NCI-H1092 (cell line): ENCODE measurements at places on chromosomes 16 and 17.

DNA sequence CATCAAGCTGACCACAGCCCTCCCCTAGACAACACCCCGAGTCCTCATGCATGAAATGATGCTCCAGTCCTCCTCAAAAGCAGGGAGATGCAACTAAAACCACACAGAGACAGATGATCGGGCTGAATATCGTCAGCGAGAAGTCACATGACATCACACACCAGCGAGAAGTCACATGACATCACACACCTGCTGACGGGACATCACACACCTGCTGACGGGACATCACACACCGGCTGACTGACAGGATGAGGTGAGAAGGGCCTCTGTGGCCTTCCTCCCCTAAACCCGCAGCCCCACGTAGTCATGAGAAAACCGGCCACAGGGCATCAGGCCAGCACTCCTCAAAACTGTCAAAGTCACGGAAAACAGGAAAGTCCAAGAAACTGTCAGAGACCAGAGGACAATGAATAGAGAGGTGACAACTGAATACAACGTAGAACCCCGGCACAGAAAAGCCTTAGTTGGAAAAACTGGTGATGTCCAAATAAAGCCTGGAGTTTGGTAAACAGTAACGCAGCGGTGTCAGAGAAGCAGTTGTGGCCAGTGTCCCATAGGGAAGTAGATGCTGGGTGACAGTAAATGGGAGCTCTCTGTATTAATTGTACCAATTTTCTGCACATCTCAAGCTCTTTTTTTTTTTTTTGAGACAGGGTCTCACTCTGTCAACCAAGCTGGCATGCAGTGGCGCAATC, 14.3 kb downstream of the LITAF start:
- no peak for DNase-seq

- no peak for DNase-seq
These were observed 5.9 kb upstream of the C16orf95 start for GRCh38 chr16:87322833-87323726.

- DNase-seq, result no peak
These were observed 5.8 kb downstream of the CDIPT start for GRCh38 chr16:29857133-29857760.

GRCh38 chr17:63039342-63039741, 73.3 kb downstream of the TANC2 start:
- no peak for DNase-seq

DNA sequence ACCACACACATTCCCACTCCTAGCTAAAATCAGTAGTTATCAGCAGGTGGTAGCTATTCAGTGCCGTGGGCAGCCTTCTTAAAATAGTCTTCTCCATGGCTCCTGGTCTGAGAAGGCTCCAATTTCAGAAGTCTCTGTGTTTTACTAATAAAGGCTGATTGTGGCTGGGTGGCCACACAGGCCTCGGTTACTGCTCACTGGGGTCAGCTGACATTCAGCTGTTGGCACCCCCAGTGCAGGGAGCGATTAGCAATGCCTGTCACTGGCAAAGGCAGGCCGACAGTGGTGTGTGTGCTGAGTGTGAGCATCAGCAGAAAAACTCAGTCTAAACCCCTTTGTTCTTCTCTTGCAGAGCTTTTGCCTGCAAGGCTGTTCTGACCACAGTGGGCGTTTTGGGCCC, 16.6 kb upstream of the DBNDD1 start:
- no peak for DNase-seq

GRCh38 chr16:60200161-60200560, 1466.0 kb upstream of the GOT2 start:
- no peak for DNase-seq

- DNase-seq, result no peak
These were observed 3.7 kb upstream of the BANP start for GRCh38 chr16:87947356-87948118.

- DNase-seq, result no peak
These were observed 7.9 kb downstream of the CMTM3 start for GRCh38 chr16:66612422-66612821.

DNA sequence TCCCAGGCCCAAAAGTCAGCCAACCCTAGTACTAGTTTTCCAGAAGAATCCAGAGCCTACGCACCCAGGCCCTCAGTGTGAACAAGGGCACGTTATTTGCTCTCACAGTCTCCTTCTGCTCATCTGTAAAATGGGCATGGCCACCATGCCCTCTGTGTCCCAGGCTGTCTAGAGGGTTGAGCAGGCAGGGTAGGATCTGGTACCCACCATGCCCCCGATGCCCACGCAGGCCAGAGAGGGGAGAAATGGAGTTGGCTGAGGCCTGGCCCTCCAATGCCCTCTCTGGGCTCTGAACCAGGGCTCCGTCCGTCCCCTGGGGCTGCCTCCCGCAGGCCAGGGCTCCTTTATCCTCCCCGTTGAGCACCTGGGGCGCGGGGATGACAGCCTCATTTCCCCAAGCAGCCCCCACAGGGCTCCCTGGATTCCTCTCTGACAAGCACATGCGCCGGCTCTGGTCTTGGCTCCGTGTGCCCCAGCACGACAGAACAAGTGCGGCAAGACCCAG, 9.1 kb upstream of the BAHCC1 start:
- DNase-seq, result no peak

GRCh38 chr17:42016411-42016831, 818 bp downstream of the DNAJC7 start:
- DNase-seq, result no peak

DNA sequence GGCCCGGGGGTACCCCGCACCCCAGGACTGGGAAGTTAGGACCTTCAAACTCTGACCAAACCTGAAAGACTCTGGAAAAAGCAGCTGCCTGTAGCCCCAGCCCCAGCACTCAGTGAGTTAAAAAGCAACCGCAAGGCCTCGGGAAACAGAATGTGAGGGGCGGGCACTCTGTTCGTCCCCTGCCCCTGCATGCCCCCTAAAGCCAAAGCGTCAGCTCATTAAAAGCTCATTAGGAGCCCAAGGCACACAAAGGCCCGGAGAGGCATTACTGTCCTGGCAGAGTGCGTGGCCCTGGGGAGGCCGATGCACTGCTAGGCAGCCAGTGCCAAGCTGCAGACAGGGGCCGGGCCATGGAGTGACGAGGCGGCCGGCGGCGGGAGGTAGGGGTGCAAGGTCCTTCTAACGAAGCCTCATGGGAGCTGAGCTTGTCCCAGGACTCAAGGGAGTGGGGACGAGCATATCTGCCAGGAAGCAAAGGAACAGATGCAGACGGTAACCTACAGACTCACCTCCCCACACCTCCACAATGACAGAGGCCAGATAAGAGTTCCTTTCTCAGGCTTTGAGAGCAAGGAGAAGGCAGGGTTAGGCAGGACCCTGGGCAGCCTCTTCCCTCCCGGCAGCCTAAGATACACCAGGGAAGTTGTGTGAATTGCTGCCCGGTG, 116.8 kb downstream of the ENGASE start:
- no peak for DNase-seq

GRCh38 chr17:36657390-36657762, 56.0 kb downstream of the MRM1 start:
- DNase-seq, result no peak

- no peak for DNase-seq
These were observed 8.5 kb downstream of the ITGA3 start for GRCh38 chr17:50064253-50065001.

- no peak for DNase-seq
These were observed 21.6 kb upstream of the ADCY7 start for GRCh38 chr16:50244504-50245416.

DNA sequence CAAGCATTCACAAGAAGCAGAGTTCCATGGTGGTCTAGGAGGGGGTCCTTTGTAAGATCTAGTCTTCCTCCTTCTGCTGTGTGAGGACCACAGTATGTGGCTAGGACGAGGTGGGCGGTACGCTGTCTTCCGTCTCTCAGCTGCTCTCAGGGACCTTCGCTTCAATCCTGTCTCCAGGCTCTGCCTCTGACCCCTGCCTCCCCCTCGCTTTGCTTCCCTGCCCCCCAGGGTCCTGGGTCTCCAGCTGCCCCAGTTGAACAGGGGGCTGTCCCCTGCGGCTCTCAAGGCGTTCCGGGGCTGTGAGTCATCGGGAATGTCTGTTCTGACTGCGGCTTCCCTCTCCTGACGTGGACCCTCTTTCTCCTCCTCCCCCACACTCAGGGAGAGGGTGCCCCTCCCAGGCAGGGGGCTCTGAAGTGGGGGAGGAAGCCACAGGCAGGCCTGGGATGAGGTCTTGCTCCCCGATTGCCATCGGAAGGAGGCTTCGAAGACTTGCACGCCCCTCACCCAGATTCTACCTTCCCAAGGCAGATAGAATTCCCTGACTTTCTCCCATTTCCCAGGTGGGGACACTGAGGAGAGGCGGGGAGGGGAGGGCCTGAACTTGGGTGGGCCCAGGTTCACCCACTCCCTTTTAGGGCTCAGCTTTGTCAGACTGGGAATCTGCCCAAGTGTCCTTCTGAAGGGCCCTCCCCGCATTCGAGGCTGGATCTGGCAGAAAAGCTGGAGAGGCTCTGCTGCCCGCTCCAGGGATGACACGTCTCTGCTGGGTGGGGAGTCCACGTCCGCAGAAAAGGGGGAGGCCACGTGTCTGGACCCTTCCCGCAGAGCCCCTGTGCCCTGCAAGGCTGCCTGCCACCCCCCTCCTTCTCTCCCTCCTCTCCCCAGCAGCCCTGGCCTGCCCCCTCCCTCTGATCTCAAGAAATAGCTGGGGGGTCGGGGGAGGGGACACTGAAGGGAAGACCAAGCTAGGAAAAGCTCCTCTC, 9.1 kb upstream of the COL1A1 start:
- no peak for DNase-seq

GRCh38 chr16:87216148-87216840, 100.9 kb downstream of the C16orf95 start:
- DNase-seq, result no peak

DNA sequence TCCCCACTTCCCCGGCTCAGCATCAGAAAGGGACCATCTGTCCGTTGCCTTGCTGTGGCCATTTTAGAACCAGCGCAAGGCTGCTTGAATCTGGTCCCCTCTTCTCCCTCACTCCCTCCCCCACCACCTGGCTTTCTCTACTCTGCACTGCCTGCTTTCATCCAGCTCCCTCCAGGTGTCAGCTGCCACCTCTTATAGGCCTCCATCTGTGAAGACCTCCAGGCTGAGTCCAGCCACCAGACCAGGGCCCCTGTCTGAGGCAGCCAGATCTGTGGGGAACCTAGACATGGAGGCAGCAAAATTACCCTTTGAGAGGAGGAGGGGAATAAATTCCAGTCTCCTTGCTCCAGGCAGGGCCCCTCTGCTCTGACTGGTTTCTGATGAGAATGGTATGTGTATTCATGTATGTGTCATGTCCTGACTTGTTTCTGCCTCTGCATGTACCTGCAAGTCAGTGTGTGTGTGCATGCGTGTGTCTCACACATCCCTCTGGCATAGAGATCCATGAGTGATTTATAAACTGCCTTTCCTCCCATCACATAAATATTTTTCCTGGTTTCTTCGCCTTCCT, 21.1 kb downstream of the MINK1 start:
- DNase-seq, result no peak

- DNase-seq, result no peak
These were observed 35.9 kb downstream of the CBFA2T3 start for GRCh38 chr16:88940862-88941817.

GRCh38 chr16:11094075-11094856, 149.9 kb downstream of the CLEC16A start:
- no peak for DNase-seq

DNA sequence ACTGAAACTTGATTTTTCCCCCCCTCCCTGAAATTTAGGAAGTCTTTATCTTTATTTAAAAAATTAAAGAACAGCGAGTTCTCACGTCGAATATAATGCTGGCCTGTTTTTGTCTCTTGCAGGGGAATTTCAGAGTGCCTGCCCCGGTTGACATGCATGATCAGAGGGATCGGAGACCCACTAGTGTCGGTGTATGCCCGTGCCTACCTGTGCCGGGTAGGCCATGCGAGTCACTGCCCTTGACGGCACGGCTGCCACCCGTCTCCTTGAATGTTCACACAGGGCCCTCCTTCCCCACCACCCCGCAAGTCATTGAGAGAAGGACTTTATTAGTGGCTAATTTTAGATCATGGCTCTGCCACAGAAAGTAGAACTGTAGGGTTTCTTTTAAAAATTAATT, 54.7 kb downstream of the VPS35L start:
- no peak for DNase-seq

DNA sequence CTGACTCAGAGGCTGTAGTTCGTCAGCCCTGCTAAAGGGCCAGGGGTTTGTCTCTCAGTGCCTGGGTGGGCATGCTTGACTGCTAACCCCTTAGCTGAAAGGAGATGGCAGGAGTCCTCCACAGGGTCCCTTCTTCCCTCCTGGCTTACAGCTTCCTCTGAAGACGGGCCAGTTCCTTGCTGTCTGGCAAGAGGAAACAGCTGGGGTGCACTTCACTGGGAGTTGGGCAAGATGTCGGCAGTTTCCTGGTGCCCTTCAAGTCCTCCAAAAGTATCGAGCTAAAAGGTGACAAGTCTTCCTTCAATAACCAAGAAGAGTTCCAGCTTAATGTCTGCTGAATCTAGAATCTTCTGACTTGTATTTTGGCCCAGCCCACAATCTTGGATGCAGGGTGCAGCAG, 23.4 kb downstream of the NUP85 start:
- DNase-seq, result no peak

- no peak for DNase-seq
These were observed 16.4 kb downstream of the LYRM1 start for GRCh38 chr16:20916942-20917341.

- DNase-seq, result peak; percentile 62
These were observed 17.8 kb upstream of the RPL38 start for GRCh38 chr17:74185571-74186185.

- DNase-seq, result no peak
These were observed 113.2 kb downstream of the CDYL2 start for GRCh38 chr16:80691111-80691741.

GRCh38 chr17:30840771-30841170, 9.0 kb downstream of the ATAD5 start:
- DNase-seq, result no peak

DNA sequence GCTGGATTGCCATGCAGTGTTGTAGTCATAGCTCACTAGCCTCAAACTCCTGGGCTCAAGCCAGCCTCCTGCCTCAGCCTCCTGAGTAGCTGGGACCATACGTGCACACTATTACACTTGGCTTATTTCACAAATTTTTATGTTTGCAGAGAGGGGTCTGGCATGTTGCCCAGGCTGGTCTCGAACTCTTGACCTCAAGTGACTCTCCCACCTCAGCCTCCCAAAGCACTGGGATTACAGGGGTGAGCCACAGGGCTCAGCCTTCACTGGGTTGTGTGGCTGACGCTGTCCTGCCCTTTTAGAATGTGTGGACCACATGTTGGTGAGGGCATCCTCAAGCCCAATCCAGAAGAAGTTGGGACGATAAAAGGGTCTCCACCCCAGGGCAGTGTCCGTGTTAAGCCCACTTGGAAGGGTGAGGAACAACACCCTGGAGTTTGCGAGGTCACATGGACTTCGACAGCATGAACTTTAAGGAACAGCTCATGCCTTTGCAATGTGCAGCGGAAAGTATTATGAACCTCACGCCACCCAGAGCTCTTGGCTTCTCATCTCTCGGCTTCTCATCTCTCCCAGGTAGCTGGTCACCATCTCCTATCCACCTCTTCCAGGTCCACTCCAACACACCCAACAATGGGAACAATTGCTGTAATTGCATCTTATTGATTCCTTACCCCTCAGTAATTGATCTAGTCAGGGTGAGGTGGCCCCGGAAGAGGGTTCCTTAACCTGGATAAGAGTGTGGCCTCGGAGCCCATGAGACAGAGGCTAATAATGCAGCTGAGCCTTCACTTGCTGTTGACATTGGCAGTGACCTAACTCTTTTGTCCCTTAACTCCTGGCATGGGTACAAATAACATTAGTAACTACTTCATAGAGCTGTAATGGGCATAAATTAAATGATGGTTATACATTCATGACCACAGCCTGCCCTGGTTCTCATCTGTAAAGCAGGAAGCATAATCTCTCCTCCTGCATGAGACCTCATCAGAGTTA, 6.7 kb downstream of the FOXL1 start:
- no peak for DNase-seq
